ENCODE measurements at places on chromosomes 7 and 10. TPM values are rescaled to one million over a fixed set of nuclear protein-coding genes. Genes with fewer than 3 reads are reported as not detected.

WIPF3 gene
- 2.4 TPM for total RNA-seq

NUPR2 gene
- 0.82 TPM for total RNA-seq

CPN1 gene
- total RNA-seq, result not detected

CPA4 gene
- 1.00 TPM for total RNA-seq

STOX1 gene
- 16.2 TPM for total RNA-seq

FZD1 gene
- total RNA-seq, result 14.8 TPM

NUTM2E gene
- total RNA-seq, result 0.45 TPM

GIMAP7 gene
- total RNA-seq, result 1.8 TPM

MAD1L1 gene
- total RNA-seq, result 25.0 TPM

HUS1 gene
- 29.9 TPM for total RNA-seq

SORBS1 gene
- total RNA-seq, result 114 TPM

OR2A7 gene
- total RNA-seq, result 0.91 TPM

TSPAN13 gene
- 56.8 TPM for total RNA-seq

BEND7 gene
- 16.5 TPM for total RNA-seq

HPSE2 gene
- total RNA-seq, result not detected

IDI2 gene
- total RNA-seq, result not detected

NUDT13 gene
- total RNA-seq, result 1.00 TPM

GPR26 gene
- total RNA-seq, result 12.0 TPM

ACSL5 gene
- total RNA-seq, result 2.0 TPM

ZPBP gene
- total RNA-seq, result not detected

TBC1D12 gene
- 54.8 TPM for total RNA-seq

OR2A1 gene
- total RNA-seq, result not detected

TBRG4 gene
- 46.4 TPM for total RNA-seq

LRRTM3 gene
- 17.1 TPM for total RNA-seq

CD36 gene
- 32.1 TPM for total RNA-seq

ZNF398 gene
- 24.6 TPM for total RNA-seq
